ENCODE measurements at places on chromosomes 4 and X.

GRCh38 chrX:18887177-18887824 lies 96.6 kb downstream of the PHKA2 start:
- DNase-seq = no peak

GRCh38 chr4:155399974-155400697 lies 23.4 kb upstream of the MAP9 start:
- no peak for DNase-seq

GRCh38 chr4:26701786-26702227 lies 117.9 kb downstream of the TBC1D19 start:
- no peak for DNase-seq

DNA sequence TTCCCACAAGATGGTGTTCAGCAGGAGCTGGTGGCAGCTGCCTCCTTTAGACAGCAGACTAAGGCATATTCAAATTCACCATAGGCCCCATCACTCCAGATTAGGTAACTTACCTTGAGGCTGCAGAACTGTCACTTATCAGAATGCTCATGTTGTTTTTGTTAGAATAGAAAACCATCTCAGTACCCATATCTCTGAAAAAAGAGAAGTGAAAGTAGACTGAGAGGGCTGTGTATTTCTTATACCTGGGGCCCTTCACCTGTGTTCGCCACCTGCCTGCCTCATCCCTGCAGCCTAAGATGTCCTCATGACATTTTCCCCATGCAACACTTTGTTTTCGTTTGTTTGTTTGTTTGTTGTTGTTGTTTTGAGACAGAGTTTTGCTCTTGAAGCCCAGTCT lies 32.9 kb upstream of the SPRY1 start:
- no peak for DNase-seq

DNA sequence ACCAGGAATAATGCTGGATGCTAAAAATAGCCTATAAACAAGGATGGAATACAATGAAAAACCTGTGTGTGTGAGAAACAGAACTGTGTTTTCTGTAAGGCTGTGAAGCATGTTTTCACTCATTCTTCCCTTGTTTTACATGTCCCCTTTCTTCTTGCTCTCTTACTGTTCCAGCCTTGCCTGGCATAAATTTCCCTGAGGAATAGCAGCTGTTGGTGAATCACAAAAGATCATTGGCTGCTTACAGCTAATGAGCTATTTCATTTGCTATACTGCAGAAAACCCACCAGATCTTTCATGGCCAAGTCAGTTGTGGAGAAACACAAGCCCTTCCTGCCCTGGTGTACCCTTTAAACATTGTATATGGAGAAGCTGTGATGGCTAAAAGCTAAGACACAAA lies 91.1 kb downstream of the LDB2 start:
- DNase-seq = no peak
